ENCODE measurements at places on chromosomes 11 and 22.
A peak's percentile ranks its signal among the peaks of the same experiment; 100 is the strongest.

DNA sequence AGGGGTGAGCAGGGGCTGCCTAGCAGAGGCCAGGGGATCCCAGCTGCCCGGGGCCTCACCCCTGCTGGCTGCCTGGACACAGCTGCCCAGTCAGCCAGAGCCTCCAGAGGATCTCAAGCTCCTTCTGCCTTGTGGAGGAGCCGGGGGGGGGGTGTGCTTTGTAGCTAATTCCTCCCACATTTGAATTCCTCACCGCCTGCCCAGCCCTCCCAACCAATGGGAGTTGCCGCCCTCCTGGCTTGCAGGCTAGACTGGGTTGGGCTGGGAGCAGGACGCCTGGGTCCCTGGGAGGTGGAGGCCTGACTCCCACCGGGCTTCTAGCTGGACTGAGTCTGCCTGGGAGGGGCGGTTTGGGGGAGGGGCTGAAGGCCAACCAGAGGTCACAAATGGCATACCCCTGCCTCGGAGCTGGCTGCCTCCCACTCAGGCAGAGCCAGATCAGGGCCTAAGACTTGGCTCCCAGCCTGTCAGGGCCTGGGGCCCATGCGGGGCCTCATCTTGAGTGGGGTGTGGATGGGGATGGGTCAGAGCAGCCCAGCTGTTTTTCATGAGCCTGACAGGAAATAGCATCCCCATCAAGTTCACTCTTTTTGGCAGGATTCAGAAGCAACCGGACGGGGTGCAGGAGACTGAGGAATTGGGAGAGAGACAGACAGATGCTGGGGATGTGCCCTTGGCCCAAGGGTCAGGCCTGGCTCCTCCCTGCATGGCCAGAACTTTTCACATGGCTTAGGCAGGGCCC, 29.2 kb upstream of the PDE2A start:
- DNase-seq: no peak

- DNase-seq: no peak
Observed at GRCh38 chr11:20022363-20023081, 137.8 kb downstream of the DBX1 start.

- peak; percentile 60 for DNase-seq
Observed at GRCh38 chr22:24402460-24403192, 24.8 kb upstream of the ADORA2A start.

DNA sequence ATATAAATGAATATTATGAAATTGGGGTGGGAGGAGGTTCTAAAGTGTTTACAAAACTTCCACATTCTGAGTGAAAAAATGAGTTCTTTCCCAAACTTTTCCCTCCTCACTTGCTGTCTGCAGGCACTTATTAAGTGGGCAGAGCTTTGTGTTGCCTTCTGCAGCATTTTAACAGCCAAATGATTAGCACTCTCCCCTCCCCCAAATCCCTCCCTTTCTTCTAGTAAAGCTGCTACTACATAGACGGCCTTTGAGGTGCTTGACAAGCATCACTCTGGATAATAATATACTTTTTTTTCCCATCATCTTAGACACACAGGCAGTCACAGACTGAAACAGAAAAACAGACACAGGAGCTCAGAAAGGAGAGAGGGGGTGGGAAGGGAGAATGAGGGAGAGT, 493.5 kb downstream of the DLG2 start:
- DNase-seq: no peak

GRCh38 chr22:18042685-18043084, 18.3 kb upstream of the MICAL3 start:
- no peak for DNase-seq

- peak; percentile 9 for DNase-seq
Observed at GRCh38 chr11:94740083-94741021, 27.8 kb upstream of the AMOTL1 start.

DNA sequence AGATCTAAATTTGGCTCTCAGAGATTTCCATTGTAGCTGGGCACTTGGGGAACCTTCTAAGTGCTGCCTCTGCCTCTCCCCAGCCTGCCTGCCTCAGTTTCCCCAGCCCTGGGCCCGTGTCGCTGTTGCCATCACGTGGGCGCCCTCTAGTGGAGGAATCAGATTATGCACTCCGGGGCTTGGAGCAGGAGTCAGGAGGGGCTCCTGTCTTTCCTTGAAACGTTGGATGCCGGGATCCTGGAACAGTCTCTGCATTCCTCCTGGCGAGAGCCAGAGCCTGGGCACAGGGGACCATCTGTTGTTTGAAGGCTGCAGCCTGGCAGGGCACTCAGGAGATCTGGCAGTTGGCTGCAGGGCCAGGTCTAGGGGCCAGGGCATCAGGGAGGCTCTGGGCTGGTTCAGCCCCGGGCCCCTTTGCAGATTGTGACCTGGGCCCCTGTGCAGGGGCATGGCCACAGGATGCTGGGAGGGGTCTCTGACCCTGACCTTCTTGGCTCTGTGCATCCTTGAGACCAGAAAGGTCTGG, 71.6 kb downstream of the LRP5 start:
- DNase-seq: peak; percentile 79

DNA sequence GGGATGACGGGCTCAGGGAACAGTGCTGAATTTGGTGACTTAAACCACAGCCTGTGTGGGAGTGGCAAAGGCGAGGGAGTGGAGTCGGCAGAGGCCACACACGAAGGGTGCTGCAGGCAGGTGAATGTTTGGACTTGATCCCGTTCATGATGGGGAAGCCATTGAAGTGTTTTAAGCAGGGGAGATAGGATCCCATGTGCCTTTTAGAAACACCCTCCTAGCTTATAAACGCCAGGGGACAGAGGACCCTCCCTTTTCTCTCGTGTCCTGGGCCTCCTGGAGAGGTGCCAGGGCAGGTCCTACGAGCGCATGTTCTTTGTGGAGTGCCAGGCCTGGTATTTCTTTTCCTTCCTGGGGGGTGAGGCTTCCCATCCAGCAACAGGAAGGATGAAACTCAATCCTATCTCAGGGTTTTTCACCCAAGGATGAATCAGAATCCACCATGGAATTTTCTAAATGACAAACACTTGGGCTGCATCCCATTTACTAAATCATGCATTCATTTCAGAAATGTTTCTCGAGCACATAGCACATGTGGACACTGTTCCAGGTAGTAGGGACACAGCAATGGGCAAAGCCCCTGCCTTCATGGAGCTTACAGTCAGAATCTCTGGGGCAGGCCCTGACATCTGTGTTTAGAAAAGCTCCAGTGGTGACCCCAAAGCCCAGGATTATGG, 59.6 kb downstream of the CHRDL2 start:
- no peak for DNase-seq

- no peak for DNase-seq
Observed at GRCh38 chr11:3130269-3131071, 34.6 kb downstream of the OSBPL5 start.

DNA sequence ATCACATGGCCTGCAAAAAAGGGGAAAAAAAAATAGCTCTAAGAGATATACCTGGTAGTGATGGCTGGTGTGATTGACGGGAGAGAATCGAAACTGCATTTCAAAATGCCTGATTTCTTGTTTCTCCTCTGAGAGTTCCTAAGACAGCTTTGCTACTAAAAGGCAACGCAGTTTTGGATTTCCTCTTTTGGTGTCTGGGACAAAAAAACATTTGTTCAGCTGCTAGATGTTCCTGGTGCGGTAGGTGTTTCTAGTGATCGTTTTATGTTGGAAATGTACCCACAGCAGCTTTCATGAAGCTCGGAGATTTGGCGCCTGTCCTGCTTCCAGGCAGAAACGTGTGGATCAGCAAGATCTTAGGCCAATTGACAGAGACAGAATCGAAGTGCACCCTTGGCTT, 18.1 kb downstream of the P2RX3 start:
- DNase-seq: no peak

DNA sequence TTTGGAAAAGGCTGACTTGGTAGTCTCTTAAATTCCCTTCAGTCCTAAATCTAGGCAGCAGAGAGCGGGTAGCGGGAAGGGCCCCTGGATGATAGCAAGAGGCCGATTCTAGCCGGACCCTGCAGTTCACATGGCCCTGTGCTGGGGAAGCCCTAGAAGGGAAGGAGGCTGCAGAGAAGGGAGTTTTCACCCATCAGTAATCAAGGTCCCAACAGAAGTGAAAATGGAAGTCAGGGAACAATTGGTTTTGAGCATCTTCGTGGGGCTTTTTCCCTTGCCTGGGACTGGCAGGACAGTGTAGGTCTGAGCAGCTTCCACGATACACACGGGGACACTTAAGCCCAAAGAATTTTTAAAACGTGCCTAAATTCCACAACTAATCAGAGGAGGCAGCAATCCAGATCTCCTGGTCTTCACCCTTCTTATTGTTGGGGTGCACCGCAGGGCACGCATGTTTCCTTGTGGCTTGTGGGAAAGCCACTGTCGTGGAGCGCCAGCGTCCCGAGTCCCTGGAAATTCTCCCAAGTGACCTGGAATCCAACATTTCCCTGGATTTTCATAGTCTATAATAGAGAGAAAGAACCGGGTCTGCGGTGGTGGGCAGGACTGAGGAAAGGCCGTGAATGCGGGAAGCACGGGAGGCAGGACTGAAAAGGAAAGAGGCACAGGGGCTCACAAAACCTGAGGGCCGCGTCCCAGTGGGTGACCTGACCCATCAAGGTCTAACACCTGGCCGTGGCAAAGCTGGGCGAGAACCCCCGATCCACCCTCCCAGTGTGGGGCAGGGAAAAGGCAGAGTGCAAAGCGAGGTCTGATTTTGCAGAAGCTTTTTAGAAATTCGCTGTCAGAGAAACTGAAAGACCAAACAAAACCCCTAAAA, 846 bp upstream of the OAF start:
- DNase-seq: no peak

- no peak for DNase-seq
Observed at GRCh38 chr11:113723787-113724186, 17.7 kb upstream of the TMPRSS5 start.

- DNase-seq: peak; percentile 16
Observed at GRCh38 chr11:10414659-10415058, 40.4 kb upstream of the AMPD3 start.

- DNase-seq: no peak
Observed at GRCh38 chr22:50089231-50089630, 575 bp upstream of the MOV10L1 start.

DNA sequence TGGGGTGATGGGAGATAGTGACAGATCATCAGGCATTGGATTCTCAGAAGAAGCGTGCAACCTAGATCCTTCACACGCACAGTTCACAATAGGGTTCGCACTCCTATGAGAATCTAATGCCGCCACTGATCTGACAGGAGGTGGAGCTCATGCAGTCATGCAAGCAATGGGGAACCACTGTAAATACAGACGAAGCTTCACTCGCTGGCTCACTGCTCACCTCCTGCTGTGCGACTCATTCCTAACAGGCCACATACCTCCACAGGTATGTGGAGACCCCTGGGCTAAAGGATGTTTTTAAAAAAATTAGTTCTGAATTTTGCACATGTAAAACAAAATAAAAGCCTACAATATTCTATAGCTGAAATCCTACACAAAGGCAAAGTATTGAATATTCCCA, 20.5 kb upstream of the TEAD1 start:
- no peak for DNase-seq

- no peak for DNase-seq
Observed at GRCh38 chr11:128662960-128663359, 30.9 kb upstream of the FLI1 start.

DNA sequence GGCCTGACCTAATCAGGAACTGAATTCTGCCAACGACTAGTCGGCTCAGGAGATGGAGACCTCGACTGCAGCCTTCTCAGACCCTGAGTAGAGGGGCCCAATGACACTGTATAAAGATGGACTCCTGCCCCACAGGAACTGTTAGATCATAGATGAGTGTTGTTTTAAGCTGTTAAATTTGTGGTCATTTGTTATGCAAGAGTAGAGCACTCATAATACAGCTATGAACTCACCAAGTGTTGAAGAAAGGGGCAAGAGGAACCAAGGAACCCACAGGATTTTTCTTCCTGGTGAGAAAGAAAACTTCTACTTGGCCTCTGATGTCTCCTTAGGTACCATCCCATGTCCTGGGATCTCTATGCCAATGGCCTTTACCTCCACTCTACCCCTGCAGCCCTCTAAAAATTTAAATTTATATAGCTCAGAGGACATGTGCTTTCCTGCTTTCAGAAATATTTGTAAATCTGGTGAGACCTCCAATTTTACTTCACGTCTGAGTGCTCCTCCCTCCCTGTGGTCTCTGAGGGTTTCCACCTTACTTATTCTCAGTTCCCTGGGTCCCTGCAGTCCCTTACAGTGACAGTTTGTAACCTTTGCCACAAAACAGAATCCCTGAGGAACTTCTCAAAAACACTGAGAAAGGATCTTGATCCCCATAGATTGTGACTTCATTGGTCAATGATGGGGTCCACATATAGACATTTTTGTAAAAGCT, 256.3 kb upstream of the ARHGAP20 start:
- DNase-seq: no peak

DNA sequence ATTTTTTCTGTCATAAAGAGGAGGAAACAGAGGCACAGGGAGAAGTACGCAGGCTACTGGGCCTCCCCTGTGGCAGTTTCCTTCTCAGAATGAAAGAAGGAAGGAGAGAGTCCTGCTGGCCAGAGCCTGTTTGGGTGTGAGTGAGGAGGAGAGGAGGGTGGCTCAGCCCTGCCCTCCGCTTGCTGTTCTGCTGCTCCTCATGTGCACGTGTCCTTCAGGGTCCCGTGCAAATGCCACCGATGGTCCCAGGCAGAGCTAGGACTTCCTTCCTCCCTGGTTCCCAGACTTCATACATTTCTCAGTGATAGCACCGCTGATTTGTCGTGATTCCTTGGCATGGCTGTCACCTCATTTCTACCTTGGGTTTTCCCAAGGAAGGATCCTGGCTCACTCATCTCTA, 88.7 kb downstream of the PKNOX2 start:
- no peak for DNase-seq

GRCh38 chr11:111663820-111664219, 61.6 kb downstream of the SIK2 start:
- no peak for DNase-seq

GRCh38 chr11:132590554-132590953, 941.7 kb downstream of the OPCML start:
- DNase-seq: no peak

DNA sequence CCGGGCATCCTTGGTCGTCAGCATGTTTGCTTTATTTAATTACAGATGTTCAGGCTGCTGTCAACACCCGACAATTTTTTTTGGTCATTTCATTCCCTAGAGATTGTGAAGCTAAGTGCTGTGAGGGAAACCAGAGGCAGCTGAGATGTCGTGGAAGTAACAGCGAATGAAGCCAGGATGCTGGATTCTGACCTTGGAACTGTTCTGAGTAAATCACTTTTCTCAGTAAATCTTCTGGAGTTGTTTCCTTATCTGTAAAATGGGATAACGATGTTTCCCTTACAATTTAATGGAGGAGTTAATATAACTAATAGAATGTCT, 390 bp upstream of the CKAP5 start:
- no peak for DNase-seq

DNA sequence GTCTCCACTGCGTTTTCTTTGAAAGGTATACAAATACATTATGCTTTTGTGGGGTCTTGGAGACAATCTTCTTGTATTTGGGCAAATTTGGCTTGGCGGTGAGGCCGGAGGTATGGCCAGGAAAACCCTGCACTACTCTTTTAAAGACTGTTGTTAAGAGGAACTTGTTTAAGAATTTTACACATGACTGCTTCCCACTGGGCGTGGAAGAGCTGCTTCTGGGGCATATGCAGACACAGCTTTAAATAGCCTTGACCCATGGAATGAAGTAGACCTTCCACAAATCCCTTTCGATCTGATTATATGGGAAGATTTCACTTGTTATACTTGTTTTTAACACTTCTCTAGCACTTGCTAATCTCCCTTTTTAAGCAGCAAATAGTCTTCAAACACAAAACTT, 453.6 kb downstream of the MN1 start:
- DNase-seq: no peak

- DNase-seq: no peak
Observed at GRCh38 chr11:83717537-83717936, 431.4 kb upstream of the CCDC90B start.

- no peak for DNase-seq
Observed at GRCh38 chr11:9120664-9121468, 29.5 kb upstream of the SCUBE2 start.

GRCh38 chr22:43342347-43343261, 568 bp downstream of the SCUBE1 start:
- no peak for DNase-seq

Measured in activated CD8-positive, alpha-beta T cell treated with anti-CD3 and anti-CD28 coated beads for 36 hours (primary cell).